ENCODE measurements at places on chromosomes 11 and 22.

DNA sequence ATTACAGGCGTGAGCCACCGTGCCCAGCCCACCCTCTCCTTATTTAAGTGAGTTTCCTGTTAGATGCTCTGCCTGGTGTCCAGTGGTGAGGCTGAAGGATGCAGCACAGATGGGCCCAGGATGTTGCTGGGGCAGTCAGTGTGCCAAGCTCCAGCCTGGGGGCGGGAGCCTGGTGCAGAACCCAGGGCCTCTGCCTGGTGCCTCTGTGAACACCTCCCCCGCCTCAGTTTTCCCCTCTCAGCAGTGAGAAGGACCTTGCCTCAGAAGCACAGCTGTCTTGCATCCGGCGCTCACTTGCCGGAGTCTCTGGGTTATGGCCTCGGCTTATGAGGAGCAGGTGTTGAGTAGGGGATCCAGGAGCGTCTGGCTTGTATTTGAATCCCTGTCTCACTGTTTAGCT is 116.2 kb downstream of the KIAA1671 start:
- DNase-seq: no peak

DNA sequence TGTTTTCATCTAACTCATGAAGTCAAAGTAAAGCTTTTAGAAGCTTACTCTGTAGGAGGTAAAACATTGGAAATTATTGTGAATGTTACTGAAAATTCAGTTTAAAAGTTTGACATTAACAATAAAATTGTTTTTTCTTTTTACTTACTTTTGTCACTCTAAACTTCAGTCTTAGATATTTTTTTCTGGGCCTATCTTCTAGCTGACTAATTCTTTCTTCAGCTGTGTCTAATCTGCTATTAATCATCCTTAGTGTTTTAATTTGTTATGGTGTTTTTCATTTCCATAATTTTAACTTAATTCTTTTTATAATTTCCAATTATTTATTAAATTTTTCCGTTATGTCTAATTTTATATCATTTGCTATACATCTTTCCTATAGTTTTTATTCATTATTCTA is 35.0 kb downstream of the IL10RA start:
- no peak for DNase-seq

- DNase-seq: no peak
These were observed 11.0 kb upstream of the SCARF2 start for GRCh38 chr22:20448630-20449029.

GRCh38 chr11:115921540-115921939 is 417.3 kb upstream of the CADM1 start:
- DNase-seq: no peak

DNA sequence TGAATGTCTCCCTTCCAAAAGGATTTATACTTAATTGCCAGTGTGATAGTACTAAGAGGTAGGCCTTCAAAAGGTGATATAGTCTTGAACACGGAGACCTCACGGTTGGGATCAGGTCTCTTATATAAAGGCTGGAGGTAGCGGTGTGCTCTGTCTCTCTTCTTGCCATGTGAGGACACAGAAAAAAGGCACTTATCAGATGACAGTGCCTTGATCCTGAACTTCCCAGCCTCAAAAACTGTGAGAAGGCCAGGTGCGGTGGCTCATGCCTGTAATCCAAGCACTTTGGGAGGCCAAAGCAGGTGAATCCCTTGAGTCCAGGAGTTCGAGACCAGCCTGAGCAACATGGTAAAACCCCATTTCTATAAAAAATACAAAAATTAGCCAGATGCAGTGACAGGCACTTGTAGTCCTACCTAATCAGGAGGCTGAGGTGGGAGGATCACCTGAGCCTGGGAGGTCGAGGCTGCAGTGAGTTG is 108.9 kb upstream of the TOP3B start:
- DNase-seq: no peak

- no peak for DNase-seq
These were observed 111.5 kb downstream of the ST3GAL4 start for GRCh38 chr11:126467046-126467370.

GRCh38 chr11:62157603-62158002 is 32.4 kb upstream of the SCGB1D1 start:
- no peak for DNase-seq

DNA sequence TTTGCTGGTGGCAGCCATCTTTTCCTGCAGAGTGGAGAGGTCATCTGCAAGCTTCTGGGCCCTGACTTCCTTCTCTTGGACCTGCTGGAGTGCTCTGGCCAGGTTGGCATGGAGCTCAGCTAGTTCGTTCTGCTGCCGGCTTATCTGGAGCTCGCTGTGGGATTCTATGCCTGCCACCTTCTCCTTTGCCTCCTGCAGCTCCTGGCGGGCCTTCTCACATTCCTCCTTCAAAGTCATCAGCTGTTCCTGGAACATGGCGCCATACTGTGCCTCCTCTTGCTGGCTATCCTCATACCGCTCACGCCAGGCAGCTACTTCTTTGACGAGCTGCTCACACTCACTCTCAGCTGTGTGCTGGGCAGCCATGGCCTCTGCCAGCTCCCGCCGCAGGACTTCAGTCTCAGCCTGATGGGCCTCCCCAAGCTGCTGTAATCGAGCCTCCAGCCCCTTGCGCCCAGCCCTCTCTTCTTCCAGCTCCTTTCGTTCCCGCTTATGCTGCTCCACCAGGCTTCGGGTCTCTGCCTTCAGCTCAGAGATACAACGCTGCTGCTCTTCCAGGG is 16.1 kb downstream of the IL18BP start:
- DNase-seq: no peak

GRCh38 chr11:69510471-69511357 is 29.3 kb downstream of the LINC01488 start:
- peak; percentile 71 for DNase-seq

- peak; percentile 39 for DNase-seq
These were observed 698 bp downstream of the PAK1 start for GRCh38 chr11:77472991-77473800.

- DNase-seq: no peak
These were observed 31.6 kb downstream of the OSBPL5 start for GRCh38 chr11:3133261-3134217.

GRCh38 chr22:48258811-48259210 is 1496.4 kb downstream of the TBC1D22A start:
- DNase-seq: no peak

- no peak for DNase-seq
These were observed 40.8 kb downstream of the ZNF214 start for GRCh38 chr11:6979365-6979764.

DNA sequence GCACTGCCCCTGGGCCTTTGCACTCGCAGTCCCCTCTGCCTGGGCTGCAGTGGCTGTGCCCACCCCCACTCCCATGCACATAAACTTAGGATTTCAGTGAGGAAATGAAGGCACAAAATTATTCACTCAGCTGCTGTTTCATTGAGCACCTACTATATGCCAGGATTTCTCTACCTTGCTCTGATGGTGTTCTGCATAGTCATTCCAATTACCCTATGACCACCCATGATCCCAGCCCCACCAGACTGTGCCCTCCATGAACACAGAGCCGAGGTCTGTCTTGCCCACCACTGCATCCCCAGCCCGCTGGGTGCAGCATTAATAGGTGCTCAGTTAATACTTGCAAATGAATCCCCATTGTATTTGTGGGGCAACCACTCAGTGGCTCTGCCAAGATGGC is 10.9 kb downstream of the CYTH4 start:
- DNase-seq: no peak

DNA sequence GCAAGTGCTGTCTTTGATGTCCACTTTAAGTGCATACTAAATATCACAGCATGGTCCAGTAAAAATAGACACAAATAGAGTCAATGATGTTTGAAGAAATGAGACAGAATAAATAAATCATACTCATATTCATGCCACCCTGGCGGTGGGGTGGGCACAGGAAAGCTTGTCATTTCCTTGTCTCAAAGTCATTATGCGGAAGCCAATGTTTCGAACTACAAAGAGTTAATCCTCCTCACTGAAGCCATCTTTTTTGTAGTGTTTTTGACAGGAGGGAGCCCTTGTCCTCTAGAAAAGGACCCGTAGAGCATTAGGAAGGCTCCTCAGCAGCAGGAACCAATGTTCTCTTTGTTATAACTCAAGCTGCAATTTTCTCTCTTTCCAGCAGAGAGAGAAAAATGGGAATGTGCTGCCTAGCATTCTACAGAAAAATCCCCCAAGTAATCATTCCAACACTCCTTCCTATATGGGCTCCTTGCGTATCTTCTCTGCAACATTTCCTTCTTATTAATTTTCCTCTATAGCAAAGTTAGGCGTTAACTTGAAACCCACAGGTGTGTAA is 30.6 kb downstream of the SC5D start:
- no peak for DNase-seq

- DNase-seq: peak; percentile 27
These were observed 56.9 kb upstream of the CCDC89 start for GRCh38 chr11:85742873-85743275.

DNA sequence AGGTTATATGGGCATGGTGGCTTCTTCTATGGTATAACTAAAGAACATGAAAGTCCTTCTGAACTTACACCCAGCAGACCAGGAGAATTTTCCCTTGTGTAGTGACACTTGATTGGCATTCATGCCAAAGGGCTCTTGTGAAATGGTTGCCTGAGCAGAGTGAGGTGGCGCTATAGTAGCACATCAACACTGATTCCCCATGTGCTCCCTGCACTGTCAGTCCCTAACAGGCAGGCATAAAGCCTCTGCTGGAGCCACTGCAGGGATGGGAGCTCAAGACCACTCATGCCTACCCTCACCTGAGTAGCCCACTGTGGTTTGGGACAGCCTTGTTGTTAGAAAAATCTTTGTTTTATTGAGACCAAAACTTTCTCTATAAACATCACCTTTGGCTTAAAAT is 92.6 kb upstream of the LIN7C start:
- no peak for DNase-seq

GRCh38 chr22:17222503-17222902 is 3.3 kb upstream of the ADA2 start:
- no peak for DNase-seq

GRCh38 chr11:104946907-104947306 is 21.5 kb downstream of the CASP4 start:
- peak; percentile 20 for DNase-seq

GRCh38 chr22:47620391-47620790 is 857.9 kb downstream of the TBC1D22A start:
- DNase-seq: no peak

GRCh38 chr11:95680169-95680929 is 109.2 kb downstream of the FAM76B start:
- DNase-seq: no peak

Measured in RWPE1 (cell line).